CD8-positive, alpha-beta T cell (primary cell): ENCODE measurements at places on chromosomes 13 and 19.

DNA sequence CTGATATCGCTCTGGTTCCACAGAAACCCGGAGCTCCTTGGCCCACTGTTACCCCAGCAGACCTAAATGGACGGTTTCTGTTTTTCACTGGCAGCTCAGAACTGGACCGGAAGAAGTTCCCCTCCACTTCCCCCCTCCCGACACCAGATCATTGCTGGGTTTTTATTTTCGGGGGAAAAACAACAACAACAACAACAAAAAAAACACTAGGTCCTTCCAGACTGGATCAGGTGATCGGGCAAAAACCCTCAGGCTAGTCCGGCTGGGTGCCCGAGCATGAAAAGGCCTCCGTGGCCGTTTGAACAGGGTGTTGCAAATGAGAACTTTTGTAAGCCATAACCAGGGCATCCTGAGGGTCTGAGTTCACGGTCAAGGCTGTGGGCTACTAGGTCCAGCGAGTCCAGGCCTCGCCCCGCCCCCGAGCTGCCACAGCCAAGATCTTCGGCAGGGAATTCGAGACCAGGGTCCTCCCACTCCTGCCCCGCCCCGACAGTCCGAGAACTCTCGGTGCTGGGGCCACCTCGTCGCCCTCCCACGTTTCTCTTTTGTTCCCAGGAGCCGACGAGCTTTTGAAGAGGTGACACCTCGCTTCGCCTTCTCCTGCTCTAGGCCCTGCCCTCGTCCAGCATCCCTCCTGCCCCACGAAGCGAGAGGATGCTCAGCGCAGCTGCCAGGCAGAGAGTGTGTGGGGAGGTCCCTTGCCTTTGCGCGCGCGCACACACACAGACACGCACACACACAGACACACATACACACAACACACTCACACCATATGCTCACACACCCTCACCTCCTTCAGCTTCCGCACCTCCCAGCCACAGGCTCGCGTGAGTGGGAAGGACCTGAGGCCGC, 8.8 kb downstream of the ZIC2 start:
- DNase-seq, result no peak

DNA sequence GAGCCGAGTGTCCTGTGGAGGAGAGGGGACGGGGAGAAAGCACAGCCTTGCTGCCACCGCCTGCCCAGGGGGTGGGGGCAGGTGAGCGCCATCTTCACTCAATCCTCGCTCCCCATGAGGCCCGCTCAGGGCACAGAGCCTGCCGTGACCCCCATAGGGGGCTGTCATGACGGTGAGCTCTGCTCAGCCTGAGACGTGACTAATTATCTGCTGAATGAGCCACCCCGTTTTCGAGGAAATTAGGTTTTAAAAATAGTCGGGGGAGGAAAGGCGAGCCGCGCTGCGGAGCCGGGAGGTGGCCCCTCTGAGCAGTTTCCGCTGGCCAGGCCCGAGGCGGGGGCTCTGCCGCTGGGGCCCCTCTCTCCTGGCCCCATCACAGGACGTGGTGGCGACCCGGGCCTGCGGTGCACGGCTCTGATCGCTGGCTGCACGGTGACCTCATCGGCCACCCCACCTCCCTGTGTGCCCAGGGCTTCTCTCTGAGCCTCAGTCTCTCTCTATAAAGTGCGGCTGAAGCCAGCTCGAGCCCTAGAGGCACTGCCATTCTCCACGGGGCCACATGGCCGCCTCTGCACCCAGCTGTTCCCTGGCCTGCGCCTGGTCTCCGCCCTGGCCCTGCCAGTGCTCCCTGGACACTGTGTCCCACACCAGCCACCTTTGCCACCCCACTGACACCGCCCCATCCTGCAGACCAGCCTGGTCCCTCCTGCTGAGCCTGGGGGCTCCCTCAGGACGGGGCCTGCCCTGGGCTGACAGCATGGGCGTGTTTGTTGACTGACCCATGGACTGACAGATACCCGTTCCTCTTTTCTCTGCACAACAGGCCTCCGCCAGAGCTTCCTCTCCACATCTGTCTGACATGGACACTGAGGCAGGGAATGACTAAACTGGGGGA, 28.3 kb downstream of the PIP5K1C start:
- peak; percentile 26 for DNase-seq

- peak; percentile 52 for DNase-seq
Observed at GRCh38 chr19:48881741-48882657, 9.8 kb downstream of the PPP1R15A start.

- no peak for DNase-seq
Observed at GRCh38 chr13:28597641-28598040, 61.3 kb upstream of the POMP start.

GRCh38 chr13:71785361-71785760, 81.6 kb downstream of the DACH1 start:
- no peak for DNase-seq

- DNase-seq, result no peak
Observed at GRCh38 chr19:1129535-1129934, 25.7 kb downstream of the GPX4 start.

DNA sequence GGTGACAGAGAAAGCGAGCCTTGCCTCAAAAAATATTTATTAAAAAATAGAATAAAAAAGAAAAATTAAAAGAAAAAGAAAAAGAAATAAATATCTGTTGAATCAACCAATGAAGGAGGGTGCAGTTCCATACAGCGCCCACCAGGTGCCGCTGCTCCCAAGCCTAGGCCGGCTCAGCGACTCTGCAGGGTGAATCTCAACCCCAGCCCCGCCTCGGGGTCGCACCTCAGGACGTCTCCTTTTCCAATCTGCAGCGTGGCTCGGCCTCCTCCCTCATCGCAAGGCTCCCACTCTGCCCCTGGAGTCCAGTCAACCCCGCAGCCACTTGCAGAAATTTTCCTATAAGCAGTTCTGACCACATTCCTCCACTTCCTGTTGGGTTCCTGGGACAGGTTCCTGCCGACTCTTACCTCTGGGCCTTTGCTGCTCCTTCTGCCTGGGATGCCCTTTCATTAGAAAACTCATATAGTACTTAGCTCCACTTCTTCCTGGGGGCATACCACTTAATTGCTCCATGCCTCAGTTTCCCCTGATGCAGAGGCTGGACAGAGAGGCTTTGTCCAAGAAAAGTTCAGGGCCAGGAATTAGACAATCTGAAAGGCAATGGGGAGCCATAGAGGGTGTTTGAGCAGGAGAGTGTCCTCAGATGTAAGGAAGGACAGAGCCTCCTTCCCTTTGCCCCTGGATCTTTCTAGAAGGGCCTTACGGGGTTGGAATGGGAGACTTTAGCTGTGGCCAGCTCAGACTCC, 24.3 kb downstream of the NFILZ start:
- peak; percentile 86 for DNase-seq

GRCh38 chr13:106570299-106570852, 2.4 kb upstream of the ARGLU1 start:
- peak; percentile 48 for DNase-seq

DNA sequence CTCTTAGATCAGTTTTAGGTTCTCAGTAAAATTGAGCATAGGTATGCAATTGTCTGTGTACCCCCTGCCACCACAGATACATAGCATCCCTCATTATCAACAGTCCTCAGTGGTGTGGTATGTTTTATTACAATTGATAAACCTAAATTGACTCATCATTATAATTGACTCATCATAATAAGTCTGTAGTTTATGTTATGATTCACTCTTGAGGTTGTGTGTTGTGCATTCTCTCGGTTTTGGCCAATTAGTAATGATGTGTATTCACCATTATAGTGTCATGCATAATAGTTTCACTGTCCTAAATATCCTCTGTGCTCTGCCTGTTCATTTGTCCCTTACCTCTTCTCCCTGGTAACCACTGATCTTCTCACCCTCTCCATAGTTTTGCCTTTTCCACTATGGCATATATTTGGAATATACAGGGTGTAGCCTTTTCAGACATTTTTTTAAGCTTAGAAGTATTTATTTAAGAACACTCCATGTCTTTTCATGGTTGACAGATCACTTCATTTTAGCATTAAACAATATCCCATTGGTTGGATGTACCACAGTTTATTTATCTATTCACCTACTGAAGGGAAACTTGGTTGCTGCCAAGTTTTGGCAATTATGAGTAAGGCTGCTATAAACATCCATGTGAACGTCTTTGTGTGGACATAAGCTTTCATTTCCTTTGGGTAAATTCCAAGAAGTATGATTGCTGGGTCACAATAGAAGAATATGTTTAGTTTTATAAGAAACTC, 1620.6 kb upstream of the MIR17HG start:
- no peak for DNase-seq

- DNase-seq, result no peak
Observed at GRCh38 chr13:58680115-58680514, 1048.6 kb downstream of the PCDH17 start.

GRCh38 chr19:15263361-15263985, 31.2 kb upstream of the EPHX3 start:
- DNase-seq, result no peak

DNA sequence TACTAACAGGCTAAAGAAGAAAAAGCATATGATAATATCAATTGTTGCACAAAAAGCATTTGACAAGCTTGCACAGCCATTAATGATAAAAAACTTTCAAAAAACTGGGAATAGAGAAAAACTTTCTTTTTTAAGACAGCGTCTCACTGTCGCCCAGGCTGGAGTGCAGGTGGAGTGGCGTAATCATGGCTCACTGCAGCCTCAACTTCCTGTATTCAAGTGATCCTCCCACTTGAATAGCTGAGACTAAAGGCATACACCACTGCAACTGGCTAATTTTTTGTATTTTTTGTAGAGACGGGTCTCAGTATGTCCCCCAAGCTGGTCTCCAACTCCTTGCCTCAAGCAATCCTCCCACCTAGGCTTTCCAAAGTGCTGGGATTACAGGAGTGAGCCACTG, 382.8 kb downstream of the TSHZ3 start:
- DNase-seq, result no peak

DNA sequence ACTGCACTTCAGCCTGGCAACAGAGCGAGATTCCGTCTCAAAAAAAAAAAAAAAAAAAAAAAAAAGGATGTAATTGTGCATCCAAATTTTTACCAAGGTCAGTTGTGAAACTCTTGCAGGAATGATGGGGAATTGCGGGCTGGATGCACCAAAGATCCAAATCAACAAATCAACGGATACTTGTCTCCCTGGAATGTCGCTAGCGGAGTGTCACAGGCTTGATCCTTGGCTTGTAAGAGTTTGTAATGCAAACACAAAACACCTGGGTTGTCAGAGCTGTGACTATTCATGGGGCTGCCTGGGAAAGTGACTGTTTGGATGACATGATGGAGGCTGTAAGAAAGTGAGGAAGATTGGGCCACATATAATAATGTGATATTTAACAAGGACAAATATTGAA, 4.2 kb downstream of the KANK3 start:
- DNase-seq, result no peak

GRCh38 chr13:44128552-44129001, 245.0 kb upstream of the SERP2 start:
- no peak for DNase-seq

DNA sequence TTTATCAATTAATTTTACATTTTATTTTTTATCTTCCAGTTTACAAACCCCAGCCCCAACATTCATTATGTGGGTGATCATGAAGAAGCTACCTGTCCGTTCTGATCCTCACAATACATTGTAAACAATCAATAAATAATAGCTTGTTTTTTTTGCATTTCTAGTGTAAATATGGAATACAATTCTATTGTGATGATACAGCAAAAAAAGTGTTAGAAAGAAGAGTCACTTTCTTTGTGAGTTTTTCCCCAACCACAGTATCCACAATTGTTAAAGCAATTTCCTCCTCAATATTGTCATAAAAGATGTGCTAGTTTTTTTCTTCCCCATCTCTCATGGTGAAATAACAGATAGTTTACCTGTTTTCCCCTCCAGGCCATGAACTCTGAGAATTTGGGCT, 30.3 kb upstream of the ZNF835 start:
- no peak for DNase-seq

DNA sequence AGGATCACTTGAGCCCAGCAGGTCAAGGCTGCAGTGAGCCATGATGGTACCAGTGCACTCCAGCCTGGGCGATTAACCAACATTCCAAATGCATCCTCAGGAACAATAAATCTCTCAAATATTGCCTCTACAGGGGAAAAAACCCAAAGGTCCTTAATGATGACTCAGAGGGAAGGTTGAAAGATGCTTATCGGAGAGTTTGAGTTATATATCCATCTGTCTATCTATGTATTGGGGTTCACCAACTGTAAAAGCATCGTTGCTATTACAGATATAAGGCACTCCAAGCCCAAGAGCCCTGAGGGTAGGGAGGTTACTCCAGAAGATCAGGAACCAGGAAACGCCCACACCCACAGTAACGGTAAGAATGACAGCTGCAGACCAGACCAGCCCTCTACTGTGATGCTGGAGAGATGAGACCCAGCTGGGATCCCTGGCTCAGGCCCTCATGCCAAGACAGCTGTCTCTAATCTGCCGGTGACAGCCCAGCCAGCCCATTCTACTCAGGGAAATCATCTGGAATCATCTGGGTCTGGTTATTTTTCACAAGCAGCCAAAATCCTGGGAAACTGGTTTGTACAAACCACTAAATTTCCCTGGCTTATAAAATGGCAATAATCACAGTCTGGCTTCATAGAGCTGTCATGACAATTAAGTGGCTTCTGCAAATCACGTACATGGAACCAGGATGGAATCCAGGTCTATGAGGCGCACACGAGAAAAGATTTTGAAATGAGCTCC, 23.8 kb downstream of the TEX101 start:
- no peak for DNase-seq
